ENCODE measurements at places on chromosomes 4 and X.

DNA sequence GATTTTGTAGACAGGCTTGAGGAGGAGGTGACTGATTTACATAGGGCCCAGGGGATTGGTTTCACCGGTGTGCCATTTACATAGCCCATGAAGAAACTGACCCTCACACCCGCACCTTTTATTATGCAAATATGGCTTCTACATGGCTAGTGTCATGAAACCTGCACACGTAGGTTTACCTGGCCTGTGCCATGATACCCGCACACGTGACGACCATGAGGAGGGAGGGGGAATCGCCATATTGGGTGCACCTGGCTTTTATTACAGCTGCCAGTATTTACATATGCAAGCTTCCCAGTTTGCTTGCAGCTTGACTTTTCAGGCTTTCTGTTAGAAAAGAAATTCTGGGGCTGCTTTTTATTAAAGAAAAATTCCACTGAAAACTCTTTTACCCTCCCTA, 359.7 kb downstream of the ADAM29 start:
- DNase-seq = no peak

DNA sequence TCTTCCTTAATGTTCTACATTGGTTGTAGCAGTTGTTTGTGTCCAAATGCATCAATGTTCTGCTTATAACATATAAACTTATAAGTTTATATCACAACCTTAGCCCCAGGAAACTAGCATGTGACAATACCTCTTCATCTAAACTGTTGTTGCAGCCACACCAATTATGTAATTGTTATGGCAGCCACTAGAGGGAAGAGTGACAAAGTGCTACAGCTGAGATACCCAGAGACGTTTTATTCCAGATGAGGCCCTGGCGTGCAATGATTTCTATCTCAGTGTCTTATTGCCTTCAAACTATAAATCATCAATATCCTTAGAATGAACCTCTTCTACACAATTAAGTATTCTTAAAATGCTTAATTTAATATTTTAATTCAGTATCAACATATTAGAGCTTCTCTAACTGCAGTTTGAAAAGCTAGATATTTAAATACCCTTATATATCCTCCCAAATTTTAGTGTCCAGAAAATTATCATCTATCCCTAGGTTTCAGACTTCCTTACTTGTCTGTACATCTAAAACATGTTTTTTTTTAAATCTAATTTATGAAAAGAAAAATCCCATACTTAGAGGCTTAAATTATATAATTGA, 171.6 kb downstream of the PCDH10 start:
- DNase-seq = no peak

GRCh38 chr4:113260688-113261087, 211.2 kb downstream of the ANK2 start:
- DNase-seq = no peak

DNA sequence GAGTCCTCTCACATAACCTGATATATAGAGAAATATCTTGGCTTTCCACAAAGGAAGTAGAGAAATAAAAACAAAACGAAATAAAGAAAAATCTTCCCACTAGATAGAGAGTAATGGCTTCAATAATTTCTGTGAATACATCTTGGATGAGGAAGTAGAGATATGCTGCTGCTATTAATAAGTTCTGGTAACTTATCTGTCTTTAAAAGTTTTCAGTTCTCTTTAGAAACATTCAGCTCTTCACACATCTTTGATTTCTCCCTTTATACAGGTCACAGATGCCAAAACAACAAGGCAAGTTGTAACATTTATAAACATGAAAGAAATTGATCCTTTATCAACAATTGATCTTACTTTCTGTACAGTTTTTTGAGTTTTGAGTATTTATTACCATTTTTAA, 615.8 kb downstream of the TRAM1L1 start:
- DNase-seq = no peak

- DNase-seq = no peak
These were observed 1.4 kb upstream of the UFSP2 start for GRCh38 chr4:185426960-185427688.

DNA sequence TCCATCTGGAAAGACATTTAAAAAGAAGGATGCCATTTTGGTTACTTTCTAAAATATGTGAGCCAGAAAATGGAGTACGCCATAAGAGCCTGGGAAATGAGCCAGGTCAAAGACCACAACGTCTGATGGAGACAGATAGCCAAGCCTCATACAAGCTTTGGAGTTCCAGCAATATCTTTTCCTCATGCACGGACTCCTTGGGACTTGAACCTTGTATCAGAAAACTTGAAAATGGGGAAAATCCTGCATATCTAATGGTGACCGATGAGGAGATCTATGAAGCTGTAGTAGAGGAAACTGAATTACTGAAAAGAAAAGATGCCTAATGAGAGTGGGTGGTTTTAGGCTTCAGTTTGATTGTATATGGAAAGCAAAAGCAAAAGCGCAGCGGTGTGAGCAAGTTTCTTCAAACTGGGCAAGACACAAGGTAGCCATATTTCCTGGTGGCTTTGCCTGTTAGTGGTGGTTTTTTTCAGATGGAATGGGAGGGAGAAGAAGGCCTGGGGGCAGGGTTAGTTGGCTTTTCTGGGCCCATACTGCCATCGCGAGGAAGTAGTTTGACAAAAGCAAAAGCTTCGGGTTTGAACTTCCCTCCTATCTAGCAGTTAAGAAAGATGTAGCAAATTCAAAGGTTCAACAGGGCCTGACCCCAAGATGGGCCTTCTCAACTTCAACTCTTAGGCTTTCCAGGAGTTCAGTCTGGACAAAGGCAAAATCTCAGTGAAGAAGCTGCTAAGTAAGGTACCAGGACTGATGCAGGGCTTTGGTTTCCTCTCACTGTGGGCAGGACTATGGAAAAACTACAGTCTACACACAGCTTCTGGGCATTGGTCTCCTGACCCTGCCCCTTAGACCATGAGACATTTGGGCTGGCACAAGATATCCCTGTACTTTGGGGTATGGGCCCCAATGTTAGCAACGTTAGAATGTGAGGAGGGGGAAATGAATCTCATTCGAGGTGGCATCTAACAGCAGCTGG, 210.0 kb upstream of the STK26 start:
- no peak for DNase-seq

- no peak for DNase-seq
These were observed 102.6 kb upstream of the SCML1 start for GRCh38 chrX:17634542-17635207.

- DNase-seq = no peak
These were observed 29.5 kb downstream of the TMEM131L start for GRCh38 chr4:153495480-153496193.

DNA sequence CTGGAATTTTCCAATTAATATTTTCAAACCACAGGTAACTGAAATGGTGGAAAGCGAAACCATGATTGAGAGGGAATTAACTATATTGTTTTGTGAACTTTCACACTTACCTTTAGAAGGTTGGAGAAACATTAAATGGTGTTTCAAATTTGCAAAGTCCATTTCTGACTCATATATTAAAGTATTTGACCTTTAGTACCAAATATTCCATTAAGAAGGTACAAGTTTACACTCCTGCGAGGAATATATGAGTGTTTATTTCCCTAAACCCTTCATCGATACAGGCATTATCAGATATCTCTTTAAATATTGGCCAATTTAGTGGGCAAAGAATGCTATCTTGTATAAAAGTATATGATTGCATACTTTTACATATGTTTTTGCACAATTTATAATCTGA, 44.1 kb upstream of the NPNT start:
- no peak for DNase-seq

DNA sequence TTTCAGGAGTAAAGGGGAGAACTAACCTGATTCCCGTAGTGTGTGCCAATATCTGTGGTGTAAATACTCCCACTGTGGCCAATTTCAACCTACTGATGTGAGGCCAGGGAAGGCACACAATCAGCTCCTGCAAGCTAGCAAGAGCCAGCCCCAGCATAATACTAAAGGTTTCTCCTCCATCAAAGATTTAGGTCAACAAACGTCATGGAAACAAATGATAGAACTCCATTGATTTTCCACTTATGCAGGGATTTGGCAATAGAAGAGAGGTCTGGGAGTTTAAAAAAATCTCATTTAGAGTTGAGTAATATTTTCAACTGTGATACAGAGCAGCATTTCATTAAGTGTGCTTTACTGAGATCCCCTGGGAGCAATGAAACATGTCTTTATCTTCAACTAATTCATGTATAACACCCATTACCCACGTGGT, 15.8 kb upstream of the VEGFD start:
- no peak for DNase-seq

DNA sequence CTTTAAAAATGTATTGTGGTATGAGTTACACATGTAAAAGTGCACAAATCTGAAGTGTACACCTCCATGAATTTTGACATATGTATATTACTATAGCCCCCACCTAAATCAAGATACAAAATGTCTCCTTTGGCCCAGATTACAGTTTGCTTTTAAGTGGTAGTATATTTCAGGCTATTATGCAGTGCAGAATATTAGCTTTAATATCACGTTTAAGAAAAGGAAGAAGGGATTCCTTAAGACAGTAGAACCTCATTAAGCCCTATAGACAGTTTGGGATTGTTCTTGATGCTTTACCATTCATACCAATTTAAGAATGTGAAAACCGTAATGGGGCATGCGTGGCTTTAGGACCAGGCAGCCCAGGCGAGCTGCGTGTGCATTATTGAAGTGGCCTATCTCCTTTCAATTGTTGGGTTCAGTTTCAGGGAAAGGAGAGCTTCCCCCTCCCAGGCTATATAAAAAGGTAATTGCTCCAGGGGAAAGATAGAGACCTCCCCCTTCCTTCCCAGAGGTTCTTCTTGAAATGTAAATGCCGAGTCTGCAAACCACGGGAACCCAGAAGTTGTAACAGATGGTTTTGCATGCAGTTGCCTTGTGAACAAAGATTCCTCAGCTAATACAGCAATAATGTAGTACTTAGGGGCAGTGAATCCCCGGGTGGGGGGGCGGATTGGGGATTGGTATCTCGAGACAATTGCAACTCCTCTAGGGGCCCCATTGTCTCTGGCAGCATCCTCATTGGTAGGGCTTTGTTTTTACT, 106.1 kb downstream of the UCHL1 start:
- DNase-seq = no peak

GRCh38 chr4:16505726-16506125, 279.5 kb upstream of the TAPT1 start:
- DNase-seq = no peak

GRCh38 chrX:41313419-41313818, 20.5 kb upstream of the DDX3X start:
- no peak for DNase-seq

GRCh38 chr4:163587867-163588266, 93.4 kb downstream of the TMA16 start:
- DNase-seq = no peak

- DNase-seq = no peak
These were observed 126.3 kb downstream of the PPARGC1A start for GRCh38 chr4:23763559-23763958.

GRCh38 chrX:53337101-53337500, 55.7 kb upstream of the IQSEC2 start:
- no peak for DNase-seq

- no peak for DNase-seq
These were observed 2.4 kb downstream of the ATP6AP1 start for GRCh38 chrX:154430916-154431315.

DNA sequence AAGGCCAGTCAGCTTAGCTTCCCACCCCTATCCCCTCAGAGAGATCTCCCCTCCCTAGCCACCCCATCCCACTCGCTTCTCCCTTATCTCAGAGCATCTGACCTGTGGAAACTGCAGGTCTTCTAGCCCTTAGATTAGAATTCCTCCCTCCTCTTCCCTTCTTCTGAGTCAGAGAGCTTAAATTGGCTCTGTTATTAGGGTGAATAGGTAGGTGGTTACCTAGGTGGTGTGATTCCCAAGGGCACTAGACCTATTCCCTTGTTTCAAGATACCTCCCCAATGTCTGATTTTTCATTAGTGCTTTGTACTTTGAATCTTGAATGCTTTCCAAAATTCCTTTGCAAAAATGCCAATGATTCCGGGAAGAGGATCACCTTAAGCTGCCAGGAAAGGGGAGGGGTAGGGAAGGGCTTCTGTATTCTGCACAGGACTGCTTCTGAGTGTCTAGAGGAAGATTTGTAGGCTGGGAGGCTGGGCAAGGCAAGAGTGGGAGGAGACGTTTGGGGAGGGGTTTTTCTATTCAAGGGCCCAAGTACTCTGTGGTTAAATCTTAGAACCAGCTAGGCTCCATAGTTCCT, 24.5 kb upstream of the MSN start:
- DNase-seq = no peak

- no peak for DNase-seq
These were observed 63.9 kb downstream of the TRMT44 start for GRCh38 chr4:8504279-8505007.

GRCh38 chr4:54898656-54899340, 226.6 kb downstream of the KDR start:
- DNase-seq = no peak

GRCh38 chrX:45788315-45788714, 587.6 kb upstream of the DIPK2B start:
- DNase-seq = no peak

GRCh38 chr4:150104404-150105027, 26.3 kb downstream of the DCLK2 start:
- DNase-seq = no peak
